Astrocyte of the cerebellum (primary cell): ENCODE measurements at places on chromosomes 2 and 18.

- DNase-seq: no peak
Observed at GRCh38 chr18:42326752-42327151, 371.7 kb downstream of the PIK3C3 start.

- no peak for DNase-seq
Observed at GRCh38 chr2:102895376-102895775, 133.5 kb downstream of the TMEM182 start.

DNA sequence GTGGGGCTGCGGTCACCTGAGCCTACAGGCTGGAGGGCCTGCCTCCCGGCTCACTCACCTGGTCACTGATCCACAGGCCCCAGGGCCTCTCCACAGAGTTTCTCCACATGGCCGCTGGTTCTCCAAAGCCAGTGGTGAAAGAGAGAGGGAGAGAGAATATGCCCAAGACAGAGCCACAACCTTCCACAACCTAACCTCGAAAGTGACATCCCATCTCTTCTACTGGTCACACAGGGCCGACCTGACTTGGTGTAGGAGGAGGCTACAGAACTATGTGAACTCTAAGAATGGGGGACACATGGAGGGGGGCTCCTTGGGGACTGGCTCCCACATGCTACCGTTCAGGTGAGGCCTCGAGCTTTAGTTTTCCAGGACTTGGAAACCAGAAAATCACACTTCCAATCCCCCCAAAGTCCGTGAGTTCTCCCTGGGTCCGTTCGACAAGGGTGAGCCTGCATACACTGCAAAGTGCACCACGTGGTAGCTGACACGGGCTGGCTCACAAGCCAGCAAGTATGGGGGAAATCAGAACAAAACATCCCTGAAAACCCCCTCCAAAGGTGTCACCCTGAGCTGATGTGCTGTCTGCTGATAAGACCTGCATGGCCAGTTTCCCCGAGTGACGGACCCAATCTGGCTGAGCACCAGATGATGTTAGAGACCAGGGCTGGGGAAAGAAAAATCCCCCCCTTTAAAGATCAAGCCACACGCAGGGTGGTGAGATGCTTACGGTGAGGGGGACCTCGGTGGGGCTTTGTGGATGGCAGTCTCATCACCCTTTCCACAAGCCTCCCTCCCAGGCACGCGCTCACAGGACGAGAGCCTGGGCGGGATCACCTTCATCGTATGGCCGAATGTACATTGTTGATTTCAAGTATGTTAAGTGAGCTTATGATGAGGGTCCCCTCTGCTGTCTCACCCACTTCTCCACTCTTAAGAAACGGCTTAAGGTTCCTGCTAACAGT, 54.2 kb upstream of the SEMA4C start:
- no peak for DNase-seq

GRCh38 chr2:72004201-72004915, 143.3 kb downstream of the CYP26B1 start:
- no peak for DNase-seq

DNA sequence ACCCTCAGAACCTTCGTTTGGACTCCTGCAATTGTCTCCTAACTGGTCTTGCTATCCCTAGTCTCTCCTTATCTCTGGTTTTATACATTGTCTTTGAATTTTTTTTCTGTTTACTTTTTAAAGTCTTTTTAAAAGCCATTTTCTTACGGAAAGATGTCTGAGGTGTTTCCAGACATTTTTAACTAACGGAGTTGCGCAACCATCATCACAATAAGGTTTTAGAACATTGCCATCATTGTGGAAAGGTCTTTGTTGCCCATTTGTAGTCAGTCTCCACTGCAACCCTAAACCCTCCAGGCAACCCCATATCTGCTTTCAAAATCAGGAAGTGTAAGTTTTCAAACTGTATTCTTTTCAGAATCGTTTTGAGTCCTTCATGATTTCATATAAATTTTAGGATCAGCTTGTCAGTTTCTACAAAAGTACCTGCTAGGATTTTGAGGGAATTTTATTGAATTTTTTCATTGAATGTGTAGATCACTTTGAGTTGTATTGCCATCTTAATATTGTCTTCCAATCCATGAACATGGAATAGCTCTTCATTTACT, 46.3 kb downstream of the ANKRD12 start:
- DNase-seq: no peak

- DNase-seq: no peak
Observed at GRCh38 chr2:232632904-232633412, 446 bp upstream of the EFHD1 start.

DNA sequence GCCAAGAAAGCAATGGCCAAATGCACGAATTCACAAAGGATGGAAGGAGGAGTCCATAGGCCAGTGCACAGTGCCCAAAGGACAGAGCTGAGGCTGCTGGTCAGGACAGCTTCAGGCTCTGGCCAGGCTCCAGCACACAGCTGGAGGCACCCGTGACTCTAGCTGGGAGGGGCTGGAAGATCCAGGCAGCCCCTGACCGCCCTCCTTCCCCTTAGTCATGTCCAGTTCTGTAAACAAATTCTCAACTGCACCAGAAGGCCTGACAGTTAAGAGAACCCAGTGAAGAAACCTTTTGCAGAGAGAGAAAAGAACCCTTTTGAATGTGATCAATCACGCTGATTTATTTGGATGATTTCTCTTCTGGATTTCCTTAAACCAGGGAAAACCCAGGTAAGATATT, 7.7 kb upstream of the YWHAQ start:
- peak; percentile 76 for DNase-seq

- no peak for DNase-seq
Observed at GRCh38 chr2:26169681-26170414, 3.0 kb upstream of the GAREM2 start.

- no peak for DNase-seq
Observed at GRCh38 chr2:78245394-78246135, 723.4 kb upstream of the LRRTM4 start.

DNA sequence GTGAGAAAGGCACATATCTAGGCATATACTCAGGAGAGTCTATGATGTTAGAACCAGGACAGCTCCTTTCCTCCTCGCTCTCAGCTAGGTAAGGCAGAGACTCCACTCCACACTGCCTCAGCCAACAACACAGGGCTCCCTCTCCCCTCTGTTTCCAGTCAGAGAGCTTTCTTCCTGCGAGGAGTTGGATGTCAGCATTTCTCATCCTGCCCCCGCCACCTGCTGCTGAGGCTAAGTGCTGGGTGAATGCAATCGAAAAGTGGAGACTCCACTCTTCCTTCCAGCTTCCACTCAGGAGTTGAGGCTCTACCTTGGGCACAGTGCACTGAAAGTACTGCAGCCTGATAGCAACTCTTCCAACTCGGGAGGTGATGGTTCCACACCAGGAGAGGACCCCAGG, 177.2 kb upstream of the RAB6C start:
- no peak for DNase-seq

- DNase-seq: no peak
Observed at GRCh38 chr2:8725838-8726237, 44.0 kb downstream of the ID2 start.

DNA sequence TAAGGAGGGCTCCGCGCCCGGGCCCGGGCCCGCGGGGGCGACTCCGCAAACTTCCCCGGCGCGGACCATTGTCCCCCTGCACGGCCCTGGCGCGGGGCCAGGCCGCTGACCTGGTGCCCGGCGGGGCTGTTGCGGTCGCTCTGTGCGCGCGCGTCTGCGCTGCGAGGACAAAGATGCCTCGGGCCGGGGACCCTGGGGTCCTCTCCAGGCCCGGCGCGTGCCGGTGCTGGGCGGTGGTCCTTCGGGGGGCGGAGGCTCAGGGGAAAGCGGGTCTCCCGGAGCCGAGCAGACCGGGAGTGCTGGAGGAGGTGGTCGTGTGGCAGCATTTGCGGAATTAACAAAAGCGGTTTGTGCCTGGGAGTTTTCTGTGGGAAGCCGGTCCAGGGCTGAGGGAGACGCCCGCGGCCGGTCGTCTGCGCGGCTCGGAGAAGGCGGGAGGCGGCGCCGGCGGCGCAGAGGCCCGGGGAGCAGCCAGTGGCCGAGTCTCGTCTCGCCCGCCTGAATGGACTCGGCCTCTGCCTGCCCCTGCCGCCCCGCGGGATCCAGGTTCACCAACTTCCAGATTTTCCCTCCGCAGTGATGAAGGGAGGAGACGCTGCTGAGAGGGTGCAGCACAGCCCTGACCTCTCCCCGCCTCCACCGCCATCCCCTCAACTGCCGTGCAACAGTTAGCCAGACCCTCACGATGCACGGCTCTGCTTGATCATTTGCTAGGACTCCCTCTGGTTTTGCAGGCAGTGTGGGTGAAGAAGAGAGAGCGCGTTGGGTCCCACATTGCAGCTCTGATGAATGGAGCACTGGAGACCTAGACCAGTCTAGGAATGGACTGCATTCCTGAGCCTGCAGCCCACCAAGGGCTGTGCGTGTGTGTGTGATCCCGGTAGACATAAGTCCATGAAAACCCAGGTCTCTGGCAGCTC, 705 bp downstream of the EFR3B start:
- DNase-seq: no peak

- no peak for DNase-seq
Observed at GRCh38 chr2:127968610-127969339, 59.1 kb downstream of the SAP130 start.

DNA sequence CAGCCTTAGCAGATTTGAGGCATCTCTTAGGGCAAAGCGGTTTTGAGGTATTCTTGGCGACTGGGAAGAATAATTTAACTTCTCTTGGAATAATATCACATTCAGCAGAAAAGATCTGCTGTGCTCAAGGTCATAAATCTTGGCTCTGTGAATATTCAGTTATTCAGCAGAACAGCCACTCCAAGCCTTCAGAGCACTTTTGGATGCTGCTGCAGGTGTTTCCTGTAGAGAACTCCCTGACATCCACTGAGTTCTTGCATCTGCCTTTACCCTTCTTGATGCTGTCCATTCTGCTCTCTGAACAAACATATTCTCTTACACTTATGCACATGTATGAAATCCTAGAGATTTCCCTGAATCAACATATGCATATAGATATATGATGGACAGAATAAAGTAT, 390.3 kb downstream of the NRXN1 start:
- no peak for DNase-seq

DNA sequence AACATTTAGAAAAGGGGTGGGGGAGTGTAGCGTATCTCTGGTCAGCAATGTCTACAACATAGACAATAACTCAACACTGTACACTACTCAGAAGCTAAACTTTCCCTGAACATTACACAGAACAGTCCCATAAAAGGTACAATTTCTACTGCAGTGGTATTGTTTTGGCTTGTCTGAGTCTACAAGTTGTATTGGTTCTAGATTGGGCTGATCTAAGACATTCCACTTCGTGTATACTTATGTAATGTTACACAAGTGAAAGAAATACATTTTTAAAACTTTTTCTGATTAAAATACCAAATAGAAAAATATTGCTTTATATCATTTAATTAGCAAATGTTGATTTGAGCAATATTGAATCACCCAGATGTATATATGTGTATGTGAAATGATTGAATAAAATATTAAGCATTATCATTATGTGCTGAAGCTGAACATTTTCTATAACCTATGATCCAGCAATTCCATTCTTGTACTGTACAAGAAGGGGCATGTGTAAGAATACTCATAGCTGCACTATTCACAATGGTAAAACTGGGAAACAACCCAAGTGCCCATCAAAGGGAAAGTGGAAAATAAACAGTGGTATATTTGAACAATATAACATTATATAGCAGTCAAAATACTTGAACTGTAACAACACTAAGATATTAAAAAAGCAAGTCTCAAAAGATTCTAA, 52.4 kb downstream of the VSNL1 start:
- DNase-seq: no peak

DNA sequence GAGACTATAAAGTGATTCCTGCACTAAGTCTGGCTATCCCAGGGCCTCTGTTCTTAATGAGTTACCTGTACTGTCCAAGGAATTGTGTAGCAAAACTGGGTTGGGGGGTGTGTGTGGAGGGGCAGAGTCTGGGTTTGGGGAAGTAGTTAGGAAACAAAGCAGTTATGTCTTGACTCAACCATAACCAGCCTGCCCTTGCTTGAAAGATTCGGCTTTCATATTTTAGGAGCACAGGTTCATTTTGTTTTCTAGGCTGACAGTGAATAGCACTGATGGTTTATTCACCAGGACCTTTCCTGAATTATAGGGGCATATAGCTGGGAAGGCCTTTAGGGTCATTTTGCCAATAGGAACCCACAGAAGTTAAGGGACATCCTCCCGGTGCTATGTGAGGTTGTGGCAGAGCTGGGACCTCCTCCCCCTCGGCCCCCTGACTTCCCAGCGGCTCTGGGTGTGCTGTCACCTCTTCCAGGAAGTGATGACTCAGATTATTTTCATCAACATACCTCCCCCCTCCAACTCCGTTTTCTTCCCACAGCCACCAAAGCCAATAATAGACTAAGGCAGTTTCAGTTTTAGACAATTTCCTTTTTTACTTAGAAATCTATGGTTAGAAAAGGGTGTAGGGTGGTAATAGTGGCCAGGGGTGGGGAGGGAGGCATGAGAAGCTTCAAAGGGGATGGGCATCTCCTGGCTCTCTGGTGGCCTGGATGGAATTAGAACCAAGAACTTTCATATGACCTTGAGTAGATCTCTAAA, 44.8 kb downstream of the SETBP1 start:
- no peak for DNase-seq

GRCh38 chr18:78892177-78892576, 87.4 kb upstream of the SALL3 start:
- no peak for DNase-seq

DNA sequence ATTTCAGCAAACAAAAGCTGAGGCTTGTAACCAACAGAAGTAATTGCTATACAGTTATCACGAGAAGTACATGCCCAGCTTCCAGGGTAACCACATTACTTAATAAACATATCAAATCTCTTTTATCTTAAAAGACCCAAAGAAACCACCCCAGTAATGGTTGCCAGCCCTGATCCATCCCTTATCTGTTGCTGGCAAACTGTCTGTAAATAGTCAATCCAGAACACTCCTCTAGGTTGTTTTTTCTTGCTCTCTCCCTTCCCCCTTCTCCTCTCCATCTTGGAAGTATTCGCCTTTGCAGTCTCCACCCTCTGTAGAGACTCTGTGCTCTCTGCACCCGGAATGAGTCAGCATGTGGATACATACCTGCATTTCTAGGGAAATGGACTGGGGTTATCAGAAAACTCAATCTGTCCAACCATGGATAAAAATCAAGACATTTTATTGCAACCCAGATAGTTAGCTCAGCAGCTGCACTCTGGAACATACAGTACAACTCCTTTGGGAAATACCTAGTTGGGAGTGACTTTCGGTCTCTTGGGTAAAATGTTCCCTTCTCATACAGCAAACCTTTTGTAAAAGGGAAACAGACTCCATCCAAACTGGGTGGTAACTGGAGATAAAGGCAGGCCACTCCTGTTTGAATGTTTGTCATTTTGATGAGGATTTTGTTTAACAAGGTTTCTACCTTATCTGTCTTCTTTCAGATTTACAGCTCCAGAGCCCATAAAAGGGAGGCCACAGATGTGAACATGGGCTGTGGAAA, 123.5 kb upstream of the FOSL2 start:
- no peak for DNase-seq

- DNase-seq: peak; percentile 8
Observed at GRCh38 chr2:225937625-225938187, 538.2 kb downstream of the NYAP2 start.

DNA sequence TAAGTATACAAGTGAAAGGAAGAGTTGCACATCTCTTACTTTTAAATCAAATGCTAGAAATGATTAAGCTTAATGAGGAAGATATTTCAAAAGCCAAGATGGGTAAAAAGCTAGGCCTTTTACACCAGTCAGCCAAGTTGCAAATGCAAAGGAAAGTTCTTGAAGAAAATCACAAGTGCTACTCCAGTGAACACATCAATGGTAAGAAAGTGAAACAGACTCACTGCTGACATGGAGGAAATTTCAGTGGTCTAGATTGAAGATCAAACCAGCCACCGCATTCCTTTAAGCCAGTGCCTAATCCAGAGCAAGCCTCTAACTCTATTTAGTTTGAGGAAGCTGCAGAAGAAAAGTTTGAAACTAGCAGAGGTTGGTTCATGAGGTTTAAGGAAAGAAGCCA, 79.1 kb downstream of the RBBP8 start:
- no peak for DNase-seq

GRCh38 chr2:12661489-12661888, 55.2 kb upstream of the TRIB2 start:
- no peak for DNase-seq
